ENCODE measurements at places on chromosomes 3 and 15. TPM values are rescaled to one million over a fixed set of nuclear protein-coding genes. Genes with fewer than 3 reads are reported as not detected.

The PARP15 gene
- total RNA-seq = 0.38 TPM

The SLC6A1 gene
- total RNA-seq = not detected

The DRD3 gene
- not detected for total RNA-seq

The A4GNT gene
- total RNA-seq = not detected

The ARPP19 gene
- 92.3 TPM for total RNA-seq

All from bladder microvascular endothelial cell (primary cell).